Stimulated activated CD8-positive, alpha-beta memory T cell treated with anti-CD3 and anti-CD28 coated beads, Interleukin-7, amount 100 ng/mL, for 24 hours (primary cell): ENCODE measurements at places on chromosomes 2 and 18.

- no peak for DNase-seq
These were observed 58.2 kb upstream of the REG3G start for GRCh38 chr2:78967294-78967693.

- no peak for DNase-seq
These were observed 66.3 kb downstream of the EIF5B start for GRCh38 chr2:99403524-99403923.

DNA sequence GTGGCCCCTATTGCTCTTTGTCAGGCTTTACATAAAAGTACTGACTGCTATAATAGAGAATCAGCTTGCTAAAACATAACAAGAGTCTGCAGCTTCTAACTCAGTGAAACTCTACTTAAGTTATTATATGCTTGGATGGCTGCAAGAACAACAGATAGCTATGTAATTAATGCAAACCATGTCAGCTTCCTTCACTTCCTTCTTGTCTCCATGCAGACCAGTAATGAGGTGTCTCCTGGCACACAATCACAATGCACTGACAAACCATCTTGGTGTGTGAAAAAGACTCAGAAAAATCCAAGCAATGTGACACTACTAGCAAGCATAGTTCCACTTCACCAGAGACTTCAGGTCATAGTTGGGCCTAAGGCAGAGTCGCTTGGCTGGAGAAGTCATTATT lies 2068.9 kb upstream of the PIK3C3 start:
- DNase-seq: no peak

DNA sequence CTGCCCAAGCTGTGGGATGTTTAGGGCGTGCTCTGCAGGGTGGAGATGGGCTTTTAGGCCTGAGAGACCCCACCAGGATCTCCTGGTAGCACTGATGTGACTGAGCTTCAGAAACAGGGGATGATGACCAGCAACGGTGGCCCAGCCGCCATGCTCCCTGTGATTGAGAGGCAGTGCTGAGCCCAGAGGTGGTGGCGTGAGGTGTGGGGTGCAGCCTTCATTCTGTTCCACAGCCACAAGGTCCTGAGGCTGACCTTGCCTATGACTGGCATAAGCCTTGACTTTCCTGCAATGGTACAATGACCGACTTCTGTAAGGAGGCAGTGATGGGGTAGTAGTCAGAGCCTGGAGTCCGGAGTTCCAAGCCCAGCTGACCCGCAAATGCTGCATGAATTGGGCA lies 263.3 kb downstream of the TSN start:
- no peak for DNase-seq

DNA sequence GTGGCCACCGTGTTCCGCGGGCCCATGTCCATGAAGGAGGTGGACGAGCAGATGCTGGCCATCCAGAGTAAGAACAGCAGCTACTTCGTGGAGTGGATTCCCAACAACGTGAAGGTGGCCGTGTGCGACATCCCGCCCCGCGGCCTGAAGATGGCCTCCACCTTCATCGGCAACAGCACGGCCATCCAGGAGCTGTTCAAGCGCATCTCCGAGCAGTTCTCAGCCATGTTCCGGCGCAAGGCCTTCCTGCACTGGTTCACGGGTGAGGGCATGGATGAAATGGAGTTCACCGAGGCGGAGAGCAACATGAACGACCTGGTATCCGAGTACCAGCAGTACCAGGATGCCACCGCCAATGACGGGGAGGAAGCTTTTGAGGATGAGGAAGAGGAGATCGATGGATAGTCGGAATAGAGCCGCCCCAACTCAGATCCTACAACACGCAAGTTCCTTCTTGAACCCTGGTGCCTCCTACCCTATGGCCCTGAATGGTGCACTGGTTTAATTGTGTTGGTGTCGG lies 17.7 kb downstream of the TUBB6 start:
- no peak for DNase-seq

- DNase-seq: no peak
These were observed 221.4 kb upstream of the PXDN start for GRCh38 chr2:1965726-1966125.

DNA sequence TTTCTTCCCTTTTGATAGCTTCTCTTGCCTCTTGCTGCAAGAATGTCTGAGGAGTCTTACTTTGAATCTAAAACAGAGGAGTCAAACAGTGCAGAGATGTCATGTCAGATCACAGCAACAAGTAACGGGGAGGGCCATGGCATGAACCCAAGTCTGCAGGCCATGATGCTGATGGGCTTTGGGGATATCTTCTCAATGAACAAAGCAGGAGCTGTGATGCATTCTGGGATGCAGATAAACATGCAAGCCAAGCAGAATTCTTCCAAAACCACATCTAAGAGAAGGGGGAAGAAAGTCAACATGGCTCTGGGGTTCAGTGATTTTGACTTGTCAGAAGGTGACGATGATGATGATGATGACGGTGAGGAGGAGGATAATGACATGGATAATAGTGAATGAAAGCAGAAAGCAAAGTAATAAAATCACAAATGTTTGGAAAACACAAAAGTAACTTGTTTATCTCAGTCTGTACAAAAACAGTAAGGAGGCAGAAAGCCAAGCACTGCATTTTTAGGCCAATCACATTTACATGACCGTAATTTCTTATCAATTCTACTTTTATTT lies 133.5 kb upstream of the CDCA7 start:
- DNase-seq: no peak

GRCh38 chr2:22993250-22993649 lies 391.7 kb upstream of the KLHL29 start:
- no peak for DNase-seq

GRCh38 chr2:125516496-125517109 lies 1139.4 kb upstream of the GYPC start:
- no peak for DNase-seq

- DNase-seq: no peak
These were observed 811.3 kb downstream of the CNTNAP5 start for GRCh38 chr2:124836416-124836815.

GRCh38 chr2:60633615-60634014 lies 80.2 kb upstream of the BCL11A start:
- DNase-seq: no peak

DNA sequence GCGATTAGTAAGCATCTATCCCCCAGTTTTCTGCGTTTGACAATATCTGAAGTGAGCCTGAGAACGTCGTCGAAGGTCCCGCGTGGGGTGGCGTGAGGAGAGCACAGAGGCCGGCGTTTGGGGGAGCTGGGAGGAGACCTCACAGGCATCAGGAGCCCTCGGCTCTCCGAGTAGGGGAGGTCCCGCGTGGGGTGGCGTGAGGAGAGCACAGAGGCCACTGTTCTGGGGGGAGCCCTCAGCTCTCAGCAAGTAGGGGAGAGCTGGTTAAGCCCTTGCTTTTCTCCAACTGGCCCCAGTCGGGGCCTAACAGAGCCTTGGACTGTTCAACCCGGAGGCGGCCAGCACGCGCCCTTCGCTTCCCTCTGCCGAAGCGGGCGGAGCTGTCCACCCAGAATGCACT lies 134.3 kb downstream of the NFATC1 start:
- no peak for DNase-seq

GRCh38 chr2:223528036-223528435 lies 74.1 kb downstream of the SCG2 start:
- DNase-seq: no peak

- DNase-seq: no peak
These were observed 28.7 kb upstream of the IL1RL1 start for GRCh38 chr2:102282678-102283091.

DNA sequence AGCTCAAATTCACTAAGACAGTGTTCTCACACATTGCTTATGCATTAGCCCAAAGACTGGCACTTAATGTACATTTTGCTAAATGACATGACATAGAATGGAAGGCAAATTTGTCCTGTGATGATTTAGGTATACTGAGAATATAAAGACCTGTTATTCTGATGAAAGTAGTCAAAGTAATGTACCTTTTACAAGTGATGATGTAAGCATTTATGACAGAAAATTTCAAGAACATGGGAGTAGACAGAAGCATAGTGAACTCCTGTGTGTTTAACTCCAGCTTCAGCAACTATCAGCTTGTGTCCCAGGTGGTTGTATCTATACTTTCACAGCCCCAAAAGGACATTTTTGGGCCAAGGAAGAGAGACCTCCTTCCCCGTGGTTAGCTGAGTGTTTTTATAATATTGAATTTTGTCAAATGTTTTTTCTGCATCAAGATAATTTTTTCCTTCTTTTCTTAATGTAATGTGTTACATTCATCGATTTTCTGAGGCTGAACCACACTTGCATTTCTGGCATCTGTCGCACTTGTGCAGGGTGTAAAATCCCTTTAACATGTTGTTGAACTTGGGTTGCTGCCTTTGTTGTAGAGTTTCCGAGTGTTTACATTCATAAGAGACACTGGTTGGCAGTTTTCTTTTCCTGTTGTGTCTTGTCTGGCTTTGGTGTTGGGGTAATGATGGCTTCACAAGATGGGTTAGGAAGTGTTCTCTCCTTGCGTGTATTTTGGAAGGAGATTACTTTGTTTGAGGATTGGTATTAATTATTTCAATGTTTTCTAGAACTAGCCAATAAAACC lies 33.9 kb upstream of the TMEM18 start:
- DNase-seq: no peak

GRCh38 chr2:45264227-45265225 lies 255.3 kb upstream of the SIX2 start:
- DNase-seq: no peak

DNA sequence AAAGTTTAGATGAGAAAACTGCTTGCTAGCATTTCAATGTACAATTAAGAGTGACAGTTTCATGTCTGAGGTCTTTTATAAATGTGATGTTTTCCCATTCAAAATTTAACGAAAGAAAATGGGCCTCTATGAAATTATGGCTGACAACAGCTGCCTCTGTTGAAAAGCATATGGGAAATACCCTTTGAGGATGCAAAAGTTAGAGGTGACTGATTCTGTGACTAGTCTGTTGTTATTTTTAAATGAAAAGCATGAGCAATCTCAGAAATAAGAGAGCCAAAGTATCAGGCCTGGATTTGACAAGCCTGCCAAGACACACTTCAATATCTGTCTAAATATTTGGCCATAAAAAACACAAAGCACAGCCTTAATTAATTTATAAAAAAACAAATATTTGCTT lies 580.8 kb downstream of the ERBB4 start:
- DNase-seq: no peak

DNA sequence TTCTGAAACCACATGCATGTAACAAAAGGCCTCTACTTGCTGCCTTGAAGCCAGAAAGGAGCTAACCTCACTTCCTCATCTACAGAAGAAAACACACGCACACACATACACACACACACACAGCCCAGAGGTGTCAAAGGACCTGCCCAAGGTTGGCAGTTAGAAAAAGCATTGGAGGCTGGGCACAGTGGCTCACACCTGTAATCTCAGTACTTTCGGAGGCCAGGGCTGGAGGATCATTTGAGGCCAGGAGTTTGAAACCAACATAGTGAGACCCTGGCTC lies 125.9 kb upstream of the RNF152 start:
- DNase-seq: no peak

DNA sequence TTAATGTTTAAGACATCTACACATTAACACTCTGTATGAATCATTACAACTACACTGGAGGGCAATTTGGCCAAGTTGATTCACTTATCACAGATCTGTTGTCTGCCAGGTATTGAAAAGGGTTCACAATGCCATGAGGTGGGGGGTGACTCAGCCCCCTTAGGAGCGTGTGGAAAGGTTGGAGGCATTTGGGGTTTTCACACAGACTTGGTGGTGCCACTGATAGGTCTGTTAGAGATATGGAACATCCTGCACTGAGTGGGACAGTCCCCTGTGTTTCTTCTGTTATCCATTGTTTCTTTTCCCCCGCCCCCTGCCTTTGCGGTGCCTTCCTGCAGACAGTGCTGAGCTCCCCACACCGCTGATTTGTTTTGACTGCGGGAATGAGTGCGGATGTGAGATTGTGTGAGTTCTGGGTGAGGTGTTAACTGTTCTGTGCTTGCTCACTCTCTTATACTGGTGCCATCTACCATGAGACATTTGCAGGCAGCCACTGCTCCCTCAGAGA lies 9.3 kb upstream of the TSN start:
- no peak for DNase-seq

DNA sequence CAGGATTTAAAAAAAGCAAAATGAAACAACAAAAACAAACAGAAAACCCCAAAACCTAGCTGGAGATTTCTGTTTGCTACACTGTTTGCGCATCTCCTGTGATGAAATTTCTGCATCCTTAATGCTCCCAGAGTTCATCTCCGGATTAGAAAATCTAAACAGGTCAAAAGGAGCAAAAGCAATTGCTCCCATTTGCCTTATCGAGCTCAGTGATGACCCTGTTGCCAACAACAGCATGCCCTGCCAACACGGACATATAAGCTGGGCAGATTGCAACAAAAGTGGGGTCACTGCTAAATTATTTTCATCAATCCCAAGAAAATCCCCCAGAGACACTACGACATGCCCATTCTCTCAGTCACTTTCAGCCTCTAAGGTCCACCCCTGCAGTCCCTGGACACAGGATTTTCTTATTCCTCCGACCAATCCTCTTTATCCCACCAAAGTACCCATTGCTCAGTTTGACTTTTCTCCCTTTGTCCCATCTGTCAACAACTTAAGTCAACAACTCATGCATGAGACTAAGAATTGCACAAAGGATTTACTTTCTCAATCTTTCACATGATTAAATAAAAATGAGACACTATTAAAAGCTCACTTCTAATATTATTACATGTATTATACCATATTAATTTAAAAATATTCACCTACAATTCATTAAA lies 67.8 kb downstream of the ABCG8 start:
- DNase-seq: no peak

GRCh38 chr18:48099481-48100164 lies 169.2 kb upstream of the SMAD2 start:
- DNase-seq: no peak

- DNase-seq: no peak
These were observed 56.9 kb upstream of the ACVR1C start for GRCh38 chr2:157685572-157685971.

DNA sequence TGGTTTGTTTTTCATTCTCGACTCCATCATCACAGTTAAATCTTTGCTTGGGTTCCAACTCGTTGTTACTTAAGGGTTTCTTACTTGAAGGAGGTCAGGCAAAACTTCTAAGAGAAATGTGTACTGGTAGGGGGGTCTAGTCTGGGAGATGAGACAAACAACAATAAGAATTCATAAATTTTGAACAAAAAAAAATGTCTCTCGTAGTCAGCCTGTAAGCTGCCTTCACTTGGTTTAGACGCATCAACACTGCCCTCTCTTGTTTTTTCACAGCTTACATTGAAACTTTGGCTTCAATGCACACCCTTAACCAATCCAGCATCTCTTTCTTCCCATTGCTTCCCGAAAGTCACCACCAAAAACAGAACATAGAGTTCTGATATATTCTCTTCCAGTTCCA lies 576.4 kb upstream of the PIK3C3 start:
- no peak for DNase-seq

DNA sequence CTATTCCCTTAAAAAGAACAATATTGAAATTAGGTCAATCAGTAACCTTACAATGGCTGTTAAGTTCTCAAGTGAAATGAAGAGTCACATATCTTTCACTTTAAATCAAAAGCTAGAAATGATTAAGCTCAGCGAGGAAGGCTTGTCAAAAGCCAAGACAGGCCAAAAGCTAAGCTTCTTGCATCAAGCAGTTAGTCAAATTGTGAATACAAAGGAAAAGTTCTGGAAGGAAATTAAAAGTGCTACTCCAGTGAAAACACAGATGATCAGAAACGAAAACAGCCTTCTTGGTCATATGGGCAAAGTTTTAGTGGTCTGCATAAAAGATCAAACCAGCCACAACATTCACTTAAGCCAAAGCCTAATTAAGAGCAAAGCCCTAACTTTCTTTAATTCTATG lies 402.6 kb upstream of the ZEB2 start:
- no peak for DNase-seq

GRCh38 chr2:46643951-46644350 lies 164.6 kb downstream of the TMEM247 start:
- DNase-seq: no peak
